ENCODE measurements at places on chromosomes 6 and 20. TPM values are rescaled to one million over a fixed set of nuclear protein-coding genes. Genes with fewer than 3 reads are reported as not detected.

The CLDN20 gene
- not detected for total RNA-seq

The BTNL2 gene
- not detected for total RNA-seq

GRCh38 chr6:17725083-17725482, 18.4 kb upstream of the NUP153 start:
- no peak for DNase-seq

The HCK gene
- total RNA-seq = not detected

DNA sequence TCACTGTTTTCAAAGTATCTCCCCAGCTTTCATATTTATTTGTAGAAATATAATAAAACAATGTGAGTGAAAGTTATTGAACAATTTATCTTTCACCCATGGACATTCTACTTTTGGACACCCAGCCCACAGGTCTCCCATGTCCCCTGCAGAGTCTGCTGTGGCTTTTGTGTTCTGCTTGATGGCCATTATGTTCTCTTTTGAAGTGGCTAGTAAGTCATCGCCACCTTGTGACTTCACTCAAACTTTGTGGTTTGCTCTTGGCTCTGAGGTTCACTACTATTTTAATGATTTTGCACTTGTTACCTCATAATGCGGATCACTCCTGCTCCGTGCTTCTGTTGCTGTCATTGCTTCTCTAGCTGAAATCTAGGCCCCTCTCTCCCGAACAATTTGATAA, 10.2 kb upstream of the DEFB113 start:
- no peak for DNase-seq

DNA sequence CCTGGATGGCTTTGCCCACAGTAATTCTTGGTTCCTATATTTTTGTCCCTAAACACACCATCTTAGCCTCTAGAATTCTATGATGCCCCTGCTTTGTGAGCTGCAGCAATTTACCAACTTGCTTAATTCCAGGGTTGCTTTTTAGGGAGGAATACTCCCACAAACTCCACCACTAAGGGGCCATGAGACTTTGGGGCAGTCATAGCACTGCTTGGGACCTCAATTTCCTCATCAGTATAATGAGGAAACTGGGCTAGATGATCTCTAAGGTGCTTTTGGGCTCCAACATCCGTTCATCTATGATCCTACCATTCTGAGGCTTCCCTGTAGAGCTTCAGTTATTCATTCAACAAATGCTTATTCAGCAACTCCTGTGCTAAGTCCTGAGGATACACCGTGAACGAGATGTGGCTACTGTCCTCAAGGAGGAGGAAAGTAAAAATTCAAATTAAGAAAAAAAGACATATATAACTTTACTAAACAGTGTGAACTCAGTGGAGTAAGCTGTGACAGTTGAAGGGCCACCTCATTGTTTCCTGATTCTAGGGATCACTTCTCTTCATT, 75.3 kb downstream of the PRDM1 start:
- DNase-seq = no peak

DNA sequence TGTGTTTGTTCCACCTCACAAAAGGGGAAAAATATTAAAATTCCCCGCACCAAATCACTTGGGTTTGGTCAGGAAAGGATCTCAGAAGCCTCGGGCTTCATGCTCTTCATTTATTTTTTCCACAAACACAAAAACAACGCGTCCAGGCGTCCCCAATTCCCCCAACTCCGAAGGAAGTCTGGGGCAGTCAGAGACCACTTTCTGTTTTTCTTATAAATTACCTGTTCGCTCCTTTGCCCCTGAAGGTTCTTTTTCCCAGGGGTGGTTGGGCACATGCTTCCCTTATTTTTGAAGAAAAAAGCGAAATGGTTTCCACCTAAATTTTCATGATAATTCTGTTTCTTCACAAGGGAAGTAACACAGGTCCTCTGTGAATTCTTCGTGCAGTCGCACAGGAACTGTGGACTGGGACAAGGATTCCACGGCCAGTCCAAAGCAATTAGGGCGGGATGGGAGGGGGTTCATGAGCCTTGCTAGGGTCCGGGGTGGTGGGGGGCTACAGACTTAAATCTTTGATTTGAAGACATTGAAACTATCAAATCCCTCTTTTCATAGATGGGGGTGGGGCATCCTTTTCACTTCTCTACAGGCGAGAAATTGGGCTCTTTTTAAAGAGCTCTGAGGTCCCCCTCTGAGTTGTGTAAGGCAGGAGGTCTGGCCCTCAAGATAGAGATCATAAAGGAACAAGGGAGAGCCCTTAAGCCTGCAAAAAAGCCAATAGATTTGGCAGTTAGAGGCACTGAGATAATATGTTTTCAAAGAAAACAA, 30.5 kb upstream of the HFE start:
- no peak for DNase-seq

DNA sequence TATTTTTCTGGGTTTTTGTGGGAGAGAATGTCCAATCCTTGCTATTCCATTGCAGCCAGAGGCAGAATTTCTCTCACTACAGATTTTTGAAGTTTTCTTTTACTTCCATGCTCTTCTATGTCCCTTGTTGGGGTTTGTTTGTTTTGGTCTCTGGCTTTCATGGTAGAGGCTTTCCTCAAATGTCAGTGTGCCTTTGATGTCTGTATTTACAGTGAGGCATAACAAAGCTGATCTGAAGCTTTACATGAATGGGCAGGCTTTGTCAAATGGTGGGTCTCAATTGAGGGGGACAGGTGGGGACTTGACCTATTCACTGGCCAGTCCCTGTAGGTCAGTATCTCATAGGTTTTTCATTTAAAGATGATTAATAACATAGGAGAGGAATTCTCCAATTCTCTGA, 8.6 kb upstream of the CARMIL1 start:
- DNase-seq = no peak

DNA sequence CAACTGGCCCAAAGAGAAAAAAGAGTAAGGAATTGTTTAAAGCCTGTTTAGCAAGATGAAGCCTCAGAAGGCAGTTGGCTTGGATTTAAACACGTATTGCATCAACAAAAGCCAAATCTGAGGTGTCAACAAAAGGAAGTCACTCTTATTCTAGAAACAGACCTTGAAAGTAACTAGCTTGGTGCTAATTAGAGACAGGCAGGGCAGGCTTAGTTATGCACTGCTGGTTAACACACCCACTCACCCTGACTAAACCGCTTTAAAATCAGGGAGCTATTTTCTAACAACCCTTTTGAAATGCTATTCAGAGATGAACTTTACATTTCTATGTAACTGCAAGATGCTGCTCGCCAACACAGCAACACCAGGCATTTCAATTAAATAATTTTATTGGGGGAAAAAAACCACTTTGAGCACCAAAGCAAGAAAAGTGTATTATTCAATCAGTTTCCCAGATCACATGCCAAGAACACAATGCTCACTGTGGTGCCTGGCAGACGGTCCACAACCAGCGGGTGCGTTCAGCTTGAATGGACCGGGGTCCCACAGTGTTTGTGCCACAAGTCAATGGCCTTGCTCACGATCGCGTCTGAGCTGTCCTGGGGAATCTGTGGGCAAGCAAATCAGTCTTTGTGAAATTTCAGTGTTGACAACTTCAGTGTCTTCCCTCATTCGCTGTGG, 23.6 kb downstream of the TBC1D7 start:
- DNase-seq = no peak

- no peak for DNase-seq
These were observed 76.7 kb downstream of the RNF182 start for GRCh38 chr6:14001329-14002012.

The ALDH5A1 gene
- 10.4 TPM for total RNA-seq

GRCh38 chr6:48031711-48032110, 79.3 kb downstream of the PTCHD4 start:
- no peak for DNase-seq

GRCh38 chr6:128071212-128071611, 170.4 kb upstream of the THEMIS start:
- no peak for DNase-seq

The SLC22A23 gene
- total RNA-seq = 1.2 TPM

GRCh38 chr6:68778356-68779020, 143.4 kb downstream of the ADGRB3 start:
- no peak for DNase-seq

DNA sequence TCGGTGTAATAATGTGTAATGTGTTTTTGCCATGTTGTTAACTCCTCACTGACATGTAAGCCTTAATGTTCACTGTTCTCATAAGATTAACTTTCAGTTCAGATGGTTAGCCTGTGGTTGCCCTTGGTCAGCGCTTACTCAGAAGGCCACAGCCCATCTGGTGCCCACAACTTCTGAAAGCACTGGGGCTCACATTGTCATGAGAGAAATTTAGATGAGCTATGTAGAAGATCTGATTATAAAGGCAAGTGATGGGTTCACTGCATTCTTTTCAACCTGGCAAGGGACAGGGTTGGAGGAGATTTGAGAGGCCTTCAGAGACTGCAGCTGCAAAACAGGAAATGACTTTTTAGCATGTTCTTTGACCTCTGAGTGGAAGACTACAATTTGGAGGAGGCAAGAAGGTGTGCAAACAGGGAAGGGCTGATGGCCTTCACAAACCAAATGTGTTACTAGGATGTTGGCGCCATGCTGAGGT, 242.3 kb upstream of the SUPT3H start:
- no peak for DNase-seq

The RAB32 gene
- 0.32 TPM for total RNA-seq

The SLC16A10 gene
- total RNA-seq = 4.1 TPM

DNA sequence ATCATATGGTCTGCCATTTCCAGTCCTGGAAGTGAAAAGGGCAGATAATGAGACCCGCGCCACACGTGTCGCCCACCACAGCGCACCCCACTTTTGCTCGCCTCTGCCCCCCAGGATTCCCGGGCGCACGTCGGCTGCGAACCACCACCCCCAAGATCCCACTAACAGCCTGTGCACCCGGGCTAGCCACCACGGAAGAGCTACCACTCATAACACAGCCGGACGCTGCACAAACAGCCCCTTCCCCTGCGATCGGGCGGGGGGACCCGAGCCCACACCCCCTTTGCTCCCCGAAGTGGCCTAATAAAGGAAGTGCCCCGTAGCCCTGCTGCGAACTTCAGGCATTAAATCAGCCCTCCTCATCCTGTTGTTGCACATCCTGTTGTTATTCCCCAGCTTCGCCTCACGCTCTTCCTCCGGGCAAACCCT, 506 bp downstream of the CITED2 start:
- DNase-seq = no peak

GRCh38 chr6:3800850-3801591, 48.2 kb upstream of the FAM50B start:
- no peak for DNase-seq

DNA sequence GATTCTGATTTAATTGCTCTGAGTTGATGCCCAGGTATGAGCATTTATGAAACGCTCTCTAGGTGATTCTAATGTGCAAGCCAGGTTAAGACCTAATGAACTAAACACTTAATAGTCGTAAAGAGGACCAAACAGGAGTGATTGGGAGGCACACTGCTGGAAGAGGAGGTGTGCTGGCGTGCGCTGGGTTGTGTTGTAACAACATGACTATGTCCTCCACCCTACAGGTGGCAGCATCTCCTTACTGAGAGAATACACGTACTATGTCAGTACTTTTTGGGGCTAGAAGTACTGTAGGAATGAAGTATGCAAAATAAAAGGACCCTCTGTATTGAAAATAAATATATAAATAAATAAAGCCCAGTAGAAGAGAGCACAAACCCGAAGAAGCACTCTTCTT, 11.9 kb downstream of the C6orf89 start:
- no peak for DNase-seq

DNA sequence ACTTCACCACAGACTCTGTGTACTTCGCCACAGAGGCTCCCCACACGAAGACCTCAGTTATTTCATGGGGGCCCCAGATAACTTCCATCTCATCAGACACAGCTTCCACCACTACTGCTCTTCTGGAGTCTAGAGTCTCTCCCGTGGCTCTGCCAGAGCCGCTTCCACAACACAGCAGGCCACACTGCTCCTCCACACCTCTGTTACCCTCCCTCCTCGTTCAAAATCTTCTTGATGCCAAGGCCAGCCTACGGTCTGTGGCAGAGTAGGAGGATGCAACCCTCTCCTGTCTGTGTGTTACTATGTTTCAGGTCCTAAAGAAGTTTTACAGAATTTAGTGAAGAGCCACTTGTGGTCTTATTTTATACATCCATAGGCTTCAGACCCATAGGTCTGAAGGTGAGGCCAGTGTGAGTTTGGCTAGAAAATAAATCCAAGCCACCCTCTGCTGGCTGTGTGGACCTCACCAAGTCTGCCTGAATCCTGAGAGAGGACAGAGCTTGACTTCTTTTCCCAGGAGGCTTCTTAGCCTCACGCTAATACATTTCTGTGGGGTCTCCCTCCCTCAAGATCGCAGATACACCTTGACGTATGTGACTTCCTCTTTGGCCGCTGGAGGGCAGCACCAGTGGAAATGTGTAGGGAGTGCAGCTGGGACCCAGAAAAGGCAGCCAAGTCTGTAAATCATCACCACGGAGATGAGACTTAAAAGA, 197.7 kb downstream of the FAXC start:
- no peak for DNase-seq

DNA sequence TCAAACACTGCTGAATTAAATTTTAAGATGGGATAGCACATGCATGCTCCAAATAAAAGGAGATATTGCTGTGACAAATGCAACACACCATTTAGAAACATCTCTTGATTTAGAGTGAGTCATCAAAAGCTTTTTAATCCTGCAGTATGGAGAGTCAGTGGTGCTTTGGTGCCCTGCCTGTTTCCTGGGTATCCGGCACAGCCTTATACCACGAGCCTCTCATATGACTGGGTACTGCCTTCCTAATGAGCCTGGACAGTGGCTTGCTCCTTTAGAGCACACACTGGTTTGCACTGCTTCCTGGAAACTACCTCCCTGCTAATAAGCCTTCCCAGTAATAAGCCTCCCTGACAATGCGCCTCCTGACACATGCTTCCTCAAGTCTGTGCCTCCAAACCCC, 65.3 kb upstream of the KCNK16 start:
- no peak for DNase-seq

GRCh38 chr6:31094389-31094881, 17.9 kb downstream of the C6orf15 start:
- DNase-seq = no peak

GRCh38 chr6:160519603-160520042, 144.5 kb downstream of the LPA start:
- no peak for DNase-seq

The SLC22A3 gene
- 0.13 TPM for total RNA-seq

GRCh38 chr20:40875116-40876085, 153.2 kb upstream of the TOP1 start:
- DNase-seq = no peak

- no peak for DNase-seq
These were observed 129.1 kb downstream of the PACRG start for GRCh38 chr6:162856885-162857284.

All from activated T-cell treated with anti-CD3 and anti-CD28 coated beads, Interleukin-2, amount 50 U/mL, for 4 hours (primary cell).